ENCODE measurements at places on chromosomes 3 and 15. TPM values are rescaled to one million over a fixed set of nuclear protein-coding genes. Genes with fewer than 3 reads are reported as not detected.

NRG4 gene
- not detected for total RNA-seq

DNA sequence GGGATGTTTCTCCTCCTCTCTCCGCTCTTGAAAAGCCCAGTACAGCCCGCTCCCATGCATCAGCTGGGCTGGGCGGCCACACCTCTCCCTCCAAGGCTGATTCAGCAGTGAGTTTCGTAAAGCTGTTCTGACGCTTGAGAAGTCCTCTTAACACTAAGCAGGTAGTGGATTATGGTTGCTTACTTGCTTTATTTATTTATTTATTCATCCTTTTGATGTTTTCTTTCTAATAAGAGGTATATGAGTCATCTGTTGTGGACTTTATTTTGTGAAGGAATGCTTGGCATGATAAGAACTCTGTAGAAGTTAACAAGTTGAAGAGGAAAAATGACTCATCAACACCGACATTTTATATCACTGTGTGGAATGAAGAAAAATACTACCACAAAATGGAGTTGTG is 285.0 kb downstream of the SQOR start:
- peak; percentile 97 for DNase-seq

DNA sequence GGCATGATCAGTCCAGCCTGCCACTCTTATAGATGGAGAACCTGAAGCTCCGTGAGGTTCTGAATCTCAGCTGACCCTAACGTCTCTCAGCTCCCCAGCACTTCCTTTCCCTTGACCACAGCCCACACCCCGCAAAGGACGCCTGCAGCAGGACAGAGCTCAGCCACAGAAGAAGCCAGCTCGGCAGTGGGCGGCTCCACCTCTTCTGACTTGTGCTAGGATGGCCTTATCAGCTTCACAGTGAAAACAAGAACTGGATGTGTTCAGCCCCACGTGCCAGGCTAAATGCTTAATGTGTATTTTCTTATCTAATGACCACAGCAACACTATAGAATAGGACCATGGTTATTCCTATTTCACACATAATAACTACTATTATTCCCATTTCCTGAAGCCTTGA is 127.6 kb downstream of the ARNT2 start:
- DNase-seq: no peak

DNA sequence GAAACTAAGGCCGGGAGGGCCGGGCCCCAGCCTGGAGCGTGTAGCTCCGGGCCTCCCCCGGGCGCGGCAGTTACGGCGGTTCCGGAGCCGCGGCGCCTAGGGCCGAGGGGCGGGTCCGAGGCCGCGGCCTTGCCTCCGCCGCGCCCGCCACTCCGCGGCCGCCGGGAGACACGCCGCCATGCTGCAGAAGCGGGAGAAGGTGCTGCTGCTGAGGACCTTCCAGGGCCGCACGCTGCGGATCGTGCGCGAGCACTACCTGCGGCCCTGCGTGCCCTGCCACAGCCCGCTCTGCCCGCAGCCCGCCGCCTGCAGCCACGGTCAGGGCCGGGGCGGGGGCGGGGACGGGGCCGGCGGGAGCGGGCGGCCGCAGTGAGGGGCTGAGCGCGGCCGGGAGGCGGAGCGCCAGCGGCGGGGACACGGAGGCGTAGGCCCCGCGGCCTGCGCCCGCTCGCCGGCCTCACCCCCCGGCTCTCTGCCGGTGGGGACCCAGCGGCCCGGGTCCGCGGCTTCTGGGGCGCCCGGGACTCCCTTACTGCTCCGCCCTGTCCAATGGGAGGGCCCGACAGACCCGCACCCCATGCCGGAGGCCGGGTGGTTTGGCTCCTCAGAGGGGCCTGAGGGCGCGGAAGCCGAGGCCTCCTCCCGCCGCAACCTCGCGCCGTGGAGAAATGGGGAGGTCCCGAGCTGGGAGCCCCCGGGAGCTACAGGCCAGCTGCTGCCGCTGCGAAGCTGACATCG is at the start of gene DIS3L:
Gene DIS3L (plus strand): TSS at position 150 of the 738 bp plus-strand sequence. CDS start 29 bp downstream, at position 179.
- DNase-seq: no peak

- DNase-seq: no peak
These were observed 11.7 kb downstream of the TF start for GRCh38 chr3:133757701-133758567.

DNA sequence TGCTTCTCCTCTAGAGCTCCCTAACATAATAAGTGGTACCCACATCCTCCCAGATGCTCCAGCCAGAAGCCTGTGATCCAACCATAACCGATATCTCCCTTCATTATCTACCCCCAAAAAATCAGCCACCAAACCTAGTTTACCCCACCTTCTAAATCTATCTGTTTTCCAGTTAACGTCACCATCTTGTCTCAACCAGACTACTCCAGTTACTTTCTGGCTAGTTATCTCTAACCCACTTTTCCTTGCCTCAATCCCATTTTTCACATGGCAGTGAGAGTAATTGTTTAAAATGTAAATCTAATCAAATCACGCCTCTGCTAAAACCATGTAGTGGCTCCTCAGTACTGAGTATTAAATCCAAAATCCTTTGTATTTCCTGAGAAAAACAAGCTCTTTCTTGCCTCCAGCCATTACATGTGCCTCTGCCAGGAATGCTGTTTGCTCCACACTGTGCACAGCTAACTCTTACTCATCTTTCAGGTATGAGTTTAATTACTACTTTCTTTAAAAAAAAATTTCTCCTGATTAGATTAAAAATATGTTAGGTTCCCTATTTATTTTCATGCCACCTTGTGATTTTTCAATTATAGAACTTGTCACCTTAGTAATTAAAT is 15.4 kb downstream of the CCDC54 start:
- DNase-seq: peak; percentile 77
